Omental fat pad (tissue), 4 donors: ENCODE measurements at places on chromosomes 16 and 17. TPM values are rescaled to one million over a fixed set of nuclear protein-coding genes. Genes with fewer than 3 reads are reported as not detected.

Gene PRAC1
- not detected for total RNA-seq

GRCh38 chr17:48442819-48443218 is 12.8 kb upstream of the SKAP1 start:
- DNase-seq = no peak

DNA sequence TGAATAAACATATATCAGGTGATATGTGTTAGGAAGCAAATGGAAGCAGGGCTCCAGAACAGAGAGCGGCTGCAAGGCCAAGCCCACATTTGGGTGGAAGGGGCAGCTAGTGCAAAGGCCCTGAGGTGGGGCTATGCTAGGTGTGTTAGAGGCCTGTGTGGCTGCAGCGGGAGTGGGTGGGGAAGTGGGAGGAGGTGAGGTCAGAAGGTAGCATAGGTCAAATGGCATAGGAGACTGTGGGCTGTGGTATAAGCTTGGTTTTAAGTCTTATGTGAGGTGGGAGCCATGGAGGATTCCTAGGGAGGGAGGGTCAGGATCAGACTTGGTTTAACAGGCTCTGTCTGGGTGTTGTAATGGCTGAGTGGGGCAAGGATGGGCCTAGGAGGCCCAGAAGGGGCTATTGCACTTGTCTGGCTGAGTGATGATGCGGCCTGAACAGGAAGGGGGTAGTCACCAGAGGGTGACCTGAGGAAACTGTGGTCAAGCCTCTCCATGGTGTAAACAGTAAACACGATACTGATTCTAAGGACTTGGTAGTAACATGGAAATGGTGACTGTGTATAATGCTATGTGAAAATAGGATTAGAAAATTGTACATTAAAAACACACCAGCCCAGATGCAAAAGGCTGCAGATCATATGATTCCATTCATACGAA is 31.1 kb downstream of the RAI1 start:
- DNase-seq = no peak

Gene GPRC5B
- 30.3 TPM for total RNA-seq

DNA sequence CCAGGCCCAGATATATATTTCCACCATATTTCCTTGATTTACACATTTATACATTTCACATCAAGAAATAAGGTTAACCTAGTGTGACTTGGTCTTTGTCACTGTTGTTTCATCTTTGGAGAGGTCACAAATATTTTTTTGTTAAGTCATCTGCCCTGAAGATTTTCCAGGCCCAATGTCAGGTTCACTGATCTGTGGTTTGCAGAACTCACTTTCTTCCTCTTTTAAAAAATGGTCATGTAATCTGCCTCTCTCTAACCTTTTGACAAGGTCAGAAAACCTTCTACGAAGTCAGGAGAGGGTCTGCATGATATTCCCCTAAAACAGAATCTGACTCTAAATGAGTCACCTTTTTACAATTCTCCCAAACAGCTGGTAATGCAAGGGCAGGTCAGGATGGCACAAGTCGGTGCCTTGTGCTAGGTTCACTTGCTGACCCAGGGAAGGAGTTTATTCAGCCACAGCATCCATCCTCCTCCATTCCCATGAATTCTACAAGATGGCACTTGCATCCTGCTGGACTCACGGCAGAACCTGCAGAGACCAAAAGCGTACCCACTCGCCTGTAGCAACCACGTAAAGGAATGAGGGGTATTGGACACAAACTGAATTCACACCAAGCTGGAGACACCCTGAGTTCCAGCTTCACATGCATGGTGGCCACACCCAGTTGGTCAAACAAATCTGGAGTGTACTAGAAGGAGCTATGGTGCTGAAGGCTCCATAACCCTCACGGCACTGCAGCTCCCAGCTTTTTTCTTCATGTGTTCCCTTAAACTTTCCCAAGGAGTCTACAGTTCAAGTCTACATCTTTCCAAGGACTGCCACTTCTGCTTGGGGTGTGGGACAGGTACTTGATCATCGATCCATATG is 1.6 kb upstream of the KIAA0513 start:
- no peak for DNase-seq

DNA sequence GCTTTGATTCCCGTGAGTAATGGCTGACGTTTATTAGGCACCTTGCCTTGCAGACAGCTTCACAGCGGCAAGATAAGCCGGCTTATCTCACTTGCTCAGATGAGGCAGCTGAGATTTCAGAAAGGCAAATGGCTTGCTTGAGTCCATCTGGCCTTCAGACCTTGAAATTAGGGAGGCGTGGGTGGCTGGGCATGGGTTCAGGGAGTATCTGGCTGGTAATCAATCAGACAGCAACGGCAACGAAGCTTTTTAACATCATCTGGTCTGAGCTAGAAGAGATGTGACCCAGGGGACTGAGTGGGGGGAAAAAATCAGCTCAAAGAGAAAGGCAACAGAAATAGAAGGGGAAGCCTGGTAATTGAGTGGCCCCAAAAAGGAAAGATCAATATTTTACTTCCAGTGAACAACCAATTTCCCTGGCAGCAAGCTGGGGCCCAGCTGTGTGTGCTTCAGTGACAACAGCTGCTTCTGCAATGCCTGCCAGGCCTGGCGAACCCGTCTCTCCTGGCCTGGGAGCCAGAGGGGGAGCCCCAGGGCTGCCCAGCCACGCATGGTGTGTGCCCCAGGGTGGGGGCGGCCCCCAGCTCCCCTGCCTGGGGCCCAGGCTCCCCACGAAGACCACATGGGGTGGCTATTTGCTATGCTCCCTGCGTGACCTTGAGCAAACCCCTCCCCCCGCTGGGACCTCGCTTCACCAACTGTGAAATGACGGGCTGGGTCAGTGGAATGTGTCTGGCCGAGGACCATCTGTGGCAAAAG is 34.0 kb downstream of the RAB11FIP4 start:
- no peak for DNase-seq

Gene OR2C1
- not detected for total RNA-seq

- DNase-seq = no peak
Measured at GRCh38 chr16:85316321-85316919, 204.1 kb upstream of the CIBAR2 start.

Gene SRL
- 0.84 TPM for total RNA-seq

Gene HOXB4
- 4.3 TPM for total RNA-seq

GRCh38 chr17:60508384-60508980 is 17.6 kb downstream of the APPBP2 start:
- DNase-seq = no peak

DNA sequence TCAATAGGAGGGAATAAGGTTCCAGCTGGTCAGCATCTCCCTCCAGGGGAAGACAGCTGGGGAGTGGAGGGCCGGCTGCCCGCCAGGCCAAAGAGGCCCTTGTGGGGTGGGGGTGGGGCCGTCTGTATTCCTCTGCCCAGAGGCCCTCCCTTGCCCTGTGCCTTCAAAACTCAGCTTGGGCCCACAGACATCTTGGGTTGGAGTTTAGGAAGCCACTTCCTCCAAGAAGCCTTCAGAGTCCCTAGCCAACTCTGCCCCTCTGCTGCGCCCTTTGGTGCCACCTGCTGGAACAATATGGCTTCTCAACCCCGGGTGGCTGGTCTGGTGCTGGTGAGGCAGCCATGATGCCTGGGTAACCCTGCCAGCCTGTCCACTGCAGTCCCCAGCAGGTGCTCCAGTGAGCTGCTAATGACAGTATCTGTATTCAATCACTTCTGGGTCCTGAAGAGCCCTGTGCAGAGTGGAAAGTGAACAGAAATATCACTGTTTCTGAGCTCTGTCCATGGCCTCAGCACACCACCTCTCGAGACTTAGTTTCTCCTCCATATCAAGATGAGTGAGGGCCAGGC is 16.7 kb downstream of the HSD11B2 start:
- no peak for DNase-seq

GRCh38 chr16:50960517-50961202 is 190.4 kb downstream of the SALL1 start:
- DNase-seq = no peak

Gene C1QTNF1
- total RNA-seq = 438 TPM

Gene PTX4
- not detected for total RNA-seq

- DNase-seq = no peak
Measured at GRCh38 chr16:68273896-68274295, 9.6 kb downstream of the SLC7A6 start.

Gene KARS1
- total RNA-seq = 129 TPM

DNA sequence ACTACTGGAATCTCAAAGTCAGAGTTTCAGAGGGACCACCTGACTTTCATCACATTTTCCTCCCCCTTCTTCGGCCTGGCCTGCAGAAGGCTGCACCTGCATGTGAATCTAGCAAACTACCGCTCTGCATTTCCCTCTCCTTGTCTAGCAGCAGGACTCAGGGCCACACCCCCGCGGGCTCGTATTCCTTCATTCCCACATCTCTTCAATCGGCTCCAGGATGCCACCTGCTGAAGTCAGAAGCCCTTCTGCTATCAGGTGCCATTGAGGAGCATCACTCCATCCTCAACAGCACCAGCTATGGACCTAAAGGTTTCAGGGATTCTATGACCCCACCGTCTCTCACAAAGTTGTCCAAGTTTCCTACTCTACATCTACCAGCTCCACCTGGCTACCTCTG is 169.5 kb downstream of the VPS53 start:
- no peak for DNase-seq

DNA sequence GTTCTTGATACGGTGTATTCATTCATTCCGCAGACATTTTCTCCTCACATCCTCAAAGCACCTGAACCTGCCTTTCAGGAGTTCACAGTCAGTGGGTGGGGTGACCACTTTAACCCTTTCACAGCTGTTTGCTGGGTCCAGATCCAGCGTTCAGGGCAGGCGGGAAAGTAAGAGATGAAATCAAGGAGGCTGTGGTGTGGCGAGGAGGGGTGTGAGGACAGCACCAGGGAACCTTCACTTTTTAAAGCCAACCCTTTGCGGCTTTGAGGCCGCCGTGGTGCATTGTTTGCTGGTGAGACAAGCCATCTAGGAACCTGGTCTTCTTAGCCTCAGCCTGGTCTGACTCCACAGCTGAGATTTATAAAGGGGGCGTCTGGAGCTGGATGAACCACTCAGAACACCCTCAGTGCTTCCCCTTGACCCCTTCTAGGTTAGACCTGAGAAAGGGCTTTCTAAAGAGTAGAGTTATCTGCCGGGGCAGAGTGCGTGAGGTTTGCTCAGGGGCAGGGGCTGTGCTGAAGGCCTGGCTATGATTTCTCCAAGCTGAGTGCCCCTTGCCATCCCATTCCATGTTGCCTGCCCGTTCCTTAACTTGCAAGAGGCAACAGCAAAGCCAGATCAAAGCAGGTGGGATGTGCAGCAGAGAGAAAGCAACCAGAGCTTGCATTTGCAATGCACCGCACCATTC is 933 bp downstream of the CCR7 start:
- DNase-seq = no peak

GRCh38 chr16:69663846-69664245 is 62.5 kb downstream of the NQO1 start:
- DNase-seq = no peak

DNA sequence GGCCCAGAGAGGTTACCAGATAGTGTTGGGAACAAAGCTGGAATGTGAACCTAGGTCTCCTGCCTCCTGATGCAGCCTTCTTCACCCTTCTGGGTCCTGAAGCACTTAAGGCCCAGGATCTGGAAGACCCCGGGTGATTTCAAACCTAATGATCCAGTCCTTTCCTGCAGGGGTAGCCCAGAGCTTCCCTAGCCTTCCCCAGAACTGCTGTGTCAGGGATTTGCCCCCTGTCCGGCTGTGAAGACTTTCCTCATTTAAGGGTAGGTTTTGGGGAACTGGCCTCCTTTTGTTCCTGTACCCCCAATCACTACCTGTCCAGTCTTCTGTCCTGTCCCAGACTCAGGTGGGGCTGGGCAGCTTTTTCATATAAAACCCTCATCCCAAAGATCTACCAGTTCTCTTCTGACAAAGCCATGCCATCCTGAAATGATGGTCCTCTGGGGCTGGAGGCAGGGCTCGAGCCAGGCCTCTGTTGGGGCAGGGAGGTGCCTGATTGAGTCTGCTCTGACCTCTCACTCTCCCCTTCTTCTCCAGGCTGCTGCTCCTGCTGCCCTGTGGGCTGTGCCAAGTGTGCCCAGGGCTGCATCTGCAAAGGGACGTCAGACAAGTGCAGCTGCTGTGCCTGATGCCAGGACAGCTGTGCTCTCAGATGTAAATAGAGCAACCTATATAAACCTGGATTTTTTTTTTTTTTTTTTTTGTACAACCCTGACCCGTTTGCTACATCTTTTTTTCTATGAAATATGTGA is 1.3 kb downstream of the MT1X start:
- DNase-seq = no peak

GRCh38 chr16:17173281-17173680 is 297.5 kb downstream of the XYLT1 start:
- DNase-seq = no peak

Gene TEKT1
- not detected for total RNA-seq

Gene LLGL2
- 5.4 TPM for total RNA-seq

DNA sequence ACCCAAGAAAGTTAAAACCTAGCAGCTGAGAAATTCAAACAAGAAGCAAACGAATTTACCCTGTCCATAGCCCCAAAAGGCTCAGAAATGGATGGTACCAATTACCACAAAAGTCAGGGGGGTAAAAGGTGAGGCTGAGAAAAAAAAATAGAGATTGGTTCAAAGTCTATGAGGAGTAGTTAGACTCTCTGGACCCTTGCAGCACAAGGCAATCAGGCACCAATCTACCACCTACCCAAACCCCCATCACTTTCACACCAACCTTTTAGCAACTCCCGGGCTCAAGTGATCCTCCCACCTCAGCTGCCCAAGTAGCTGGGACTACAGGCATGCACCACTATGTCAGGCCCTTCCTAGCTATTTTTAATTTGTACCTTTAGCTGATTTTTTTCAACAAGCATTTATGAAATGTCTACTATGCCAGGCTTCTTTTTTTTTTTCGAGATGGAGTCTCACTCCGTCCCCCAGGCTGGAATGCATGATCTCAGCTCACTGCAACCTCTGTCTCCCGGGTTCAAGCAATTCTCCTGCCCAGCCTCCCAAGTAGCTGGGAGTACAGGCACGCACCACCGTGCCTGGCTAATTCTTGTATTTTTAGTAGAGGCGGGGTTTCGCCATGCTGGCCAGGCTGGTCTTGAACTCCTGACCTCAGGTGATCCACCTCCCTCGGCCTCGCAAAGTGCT is 40.8 kb downstream of the USP32 start:
- DNase-seq = no peak

Gene KRTAP2-1
- total RNA-seq = not detected

- DNase-seq = no peak
Measured at GRCh38 chr16:14957576-14958322, 17.1 kb upstream of the PDXDC1 start.

- no peak for DNase-seq
Measured at GRCh38 chr17:28972437-28972836, 21.1 kb upstream of the PHF12 start.

Gene CDC6
- total RNA-seq = 2.6 TPM

- DNase-seq = no peak
Measured at GRCh38 chr17:1853698-1854097, 23.9 kb downstream of the RPA1 start.

GRCh38 chr16:55297062-55297909 is 26.7 kb upstream of the IRX6 start:
- DNase-seq = no peak

DNA sequence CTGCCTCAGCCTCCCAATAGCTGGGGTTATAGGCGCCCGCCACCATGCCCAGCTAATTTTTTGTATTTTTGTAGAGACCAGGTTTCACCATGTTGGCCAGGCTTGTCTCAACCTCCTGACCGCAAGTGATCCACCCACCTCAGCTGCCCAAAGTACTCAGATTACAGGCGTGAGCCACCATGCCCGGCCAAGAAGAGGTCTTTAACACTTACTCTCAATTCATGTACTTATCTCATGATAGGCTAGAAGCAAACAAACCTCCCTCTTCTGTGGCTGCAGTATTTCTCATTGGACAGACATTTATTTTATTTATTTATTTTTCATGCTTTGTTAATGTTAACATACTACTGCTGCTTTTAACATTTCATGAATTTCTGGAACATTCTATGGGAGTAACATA is 7.0 kb upstream of the NT5C start:
- no peak for DNase-seq

Gene DHRS7C
- total RNA-seq = not detected
